LHCN-M2 (cell line): ENCODE measurements at places on chromosomes 7 and 10.

GRCh38 chr7:143492043-143492471 lies 14.4 kb downstream of the TAS2R41 start:
- DNase-seq: peak; percentile 78

GRCh38 chr7:129240119-129240820 lies 15.4 kb downstream of the AHCYL2 start:
- DNase-seq: no peak

- no peak for DNase-seq
These were observed 59.8 kb downstream of the LHFPL3 start for GRCh38 chr7:104388222-104388621.

- DNase-seq: no peak
These were observed 331.0 kb downstream of the PRPF18 start for GRCh38 chr10:13917791-13918190.

DNA sequence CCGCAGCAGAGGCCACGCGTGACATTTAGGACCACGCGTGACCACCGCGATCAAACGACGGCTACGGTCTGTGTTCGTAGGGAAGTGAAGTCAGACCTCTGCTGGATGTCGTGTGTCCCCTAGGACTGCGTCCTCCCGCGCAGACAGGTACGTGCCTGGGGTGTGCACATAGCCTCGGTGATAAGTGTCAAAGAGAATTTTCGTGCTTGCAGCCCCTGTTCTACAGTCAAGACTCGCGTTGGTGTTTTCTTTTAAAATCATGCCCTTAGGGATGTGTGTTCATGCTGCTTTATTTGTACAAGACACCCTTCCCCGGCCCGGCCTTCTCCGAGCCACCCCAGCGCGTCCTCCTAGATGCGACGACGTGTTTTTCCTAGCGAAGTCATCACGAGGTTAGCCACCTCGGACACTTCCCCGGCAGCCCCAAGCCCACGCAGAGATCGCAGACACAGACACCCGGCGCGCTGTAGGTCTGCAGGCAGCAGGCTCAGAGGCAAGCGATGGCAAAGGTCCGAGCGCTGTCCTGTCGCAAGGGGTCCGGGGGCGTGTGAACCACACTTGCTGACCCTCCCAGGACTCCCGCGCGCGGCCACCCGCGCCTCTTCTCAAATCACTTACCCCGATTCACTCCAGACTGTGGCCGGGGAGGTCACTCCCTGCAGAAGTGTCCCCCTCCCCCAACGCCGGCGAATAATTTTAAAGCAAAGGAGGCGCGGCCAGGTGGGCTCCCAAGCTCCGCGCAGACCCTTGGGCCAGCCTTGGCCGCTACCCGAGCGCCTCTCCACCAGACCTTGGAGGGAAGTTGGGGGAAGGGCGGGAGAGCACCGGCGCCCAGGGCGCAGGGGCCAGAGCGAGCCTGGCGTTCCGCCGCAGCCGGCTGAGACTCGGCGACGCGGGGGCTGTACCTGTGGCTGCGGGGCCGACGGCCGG lies 552 bp downstream of the MKX start:
- no peak for DNase-seq

DNA sequence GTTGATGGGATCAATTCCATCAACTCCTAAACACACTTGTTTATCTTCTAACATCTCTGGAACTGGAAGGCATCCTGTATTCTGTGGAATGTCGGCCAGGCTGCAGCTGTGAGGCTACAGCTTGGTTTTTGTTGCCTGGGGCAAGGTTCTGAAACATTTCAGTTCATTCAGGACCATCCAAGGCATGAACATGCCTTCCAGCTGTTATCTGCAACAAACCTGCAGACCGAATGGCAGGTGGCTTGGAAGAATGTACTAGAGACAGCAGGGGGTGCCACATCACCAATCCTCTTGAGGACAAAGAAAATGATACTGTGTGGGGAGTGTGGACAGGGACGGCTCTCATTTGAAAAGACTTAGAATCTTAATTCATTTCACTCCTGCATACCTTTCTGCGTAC lies 12.4 kb downstream of the PAPOLB start:
- peak; percentile 14 for DNase-seq

DNA sequence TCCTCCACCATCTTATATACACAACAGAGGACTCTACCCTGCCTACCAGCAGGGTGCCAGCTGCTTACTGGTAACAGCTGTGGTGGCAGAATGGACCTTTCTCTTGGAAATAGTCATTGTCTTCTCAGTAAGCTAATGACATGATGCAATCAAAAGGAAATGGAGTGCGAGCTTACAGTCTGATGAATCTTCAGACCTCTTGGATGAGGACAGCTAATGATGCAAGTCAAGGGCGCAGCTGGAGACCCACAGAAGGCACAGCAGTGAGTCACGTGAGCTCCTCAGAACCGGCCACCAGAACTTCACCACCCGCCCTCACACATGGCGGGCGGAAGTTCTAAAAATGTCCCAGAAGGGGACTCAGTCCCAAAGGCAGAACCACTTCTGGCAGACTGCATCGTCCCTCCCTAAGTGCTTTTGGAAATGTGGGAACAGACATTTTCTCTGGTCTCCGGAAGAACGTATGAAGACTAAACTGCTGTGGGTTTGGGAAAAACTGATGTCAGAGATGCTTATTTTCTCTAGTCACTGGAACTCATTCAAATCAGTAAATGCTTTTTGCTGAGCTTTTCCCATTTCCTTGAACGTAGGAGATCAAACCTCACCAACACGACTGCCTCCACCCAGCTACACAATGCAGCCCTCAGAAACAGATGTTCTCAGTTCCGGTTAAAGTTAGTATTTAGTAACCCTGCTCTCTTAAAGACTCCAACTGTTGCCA lies 96.4 kb downstream of the FAS start:
- peak; percentile 99 for DNase-seq

- DNase-seq: no peak
These were observed 14.6 kb downstream of the ITGB1 start for GRCh38 chr10:32943395-32943794.

DNA sequence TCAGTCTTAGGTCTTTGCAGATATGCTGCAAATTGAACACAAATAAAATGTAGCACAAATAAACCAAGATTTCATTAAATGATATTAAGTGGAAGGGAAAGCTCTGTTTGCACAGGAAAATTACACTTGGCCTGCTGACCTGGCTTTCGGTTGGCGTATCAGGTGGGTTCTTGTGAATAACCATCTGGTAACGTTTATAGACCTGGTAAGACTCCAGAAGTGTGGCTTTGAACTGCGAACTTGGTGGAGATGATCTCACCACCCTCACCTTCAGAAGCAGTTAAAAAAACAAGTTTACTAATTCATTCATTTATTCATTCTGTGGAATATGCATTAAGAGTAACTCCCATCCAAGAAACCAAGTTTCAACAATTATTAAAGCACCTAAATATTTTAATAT lies 28.1 kb downstream of the ATE1 start:
- no peak for DNase-seq

DNA sequence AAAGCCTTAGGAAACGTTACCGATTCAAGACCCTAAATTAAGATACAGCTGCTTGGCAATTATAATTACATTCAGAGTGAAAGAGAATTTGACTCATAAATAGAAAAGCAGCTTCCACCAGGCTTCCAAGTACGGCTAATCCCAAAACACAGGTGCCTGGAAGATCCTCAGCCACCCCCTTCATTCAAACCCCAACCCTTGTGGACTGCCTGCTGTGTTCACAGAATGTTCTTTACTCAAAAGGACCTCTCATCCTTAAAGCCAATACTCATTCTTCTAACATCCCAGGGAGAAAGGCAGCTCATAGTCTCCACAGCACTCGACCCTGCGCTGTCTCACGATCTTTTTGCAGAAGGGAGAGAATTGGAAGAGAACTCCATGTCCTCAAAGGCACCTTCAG lies 32.9 kb downstream of the RNF32 start:
- peak; percentile 48 for DNase-seq

DNA sequence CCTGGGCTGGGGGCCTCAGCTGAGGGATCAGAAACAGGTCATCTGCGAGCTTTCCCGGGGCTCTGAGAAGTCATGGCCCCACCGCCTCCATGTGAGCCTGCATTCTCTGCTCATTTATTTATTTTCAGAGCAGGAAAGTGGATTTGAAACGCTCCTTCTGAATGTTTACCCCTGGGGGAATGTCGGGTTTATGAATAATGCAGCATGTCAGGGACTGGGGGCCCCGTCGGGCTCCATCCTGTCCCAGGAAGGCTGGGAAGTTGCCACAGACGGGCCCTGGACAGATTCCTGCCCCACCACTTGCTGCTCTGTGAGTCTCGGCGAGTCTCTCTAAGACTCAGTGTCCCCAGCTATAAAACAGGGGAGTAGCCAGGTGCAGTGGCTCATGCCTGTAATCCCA lies 11.9 kb upstream of the GTF2IRD1 start:
- no peak for DNase-seq

DNA sequence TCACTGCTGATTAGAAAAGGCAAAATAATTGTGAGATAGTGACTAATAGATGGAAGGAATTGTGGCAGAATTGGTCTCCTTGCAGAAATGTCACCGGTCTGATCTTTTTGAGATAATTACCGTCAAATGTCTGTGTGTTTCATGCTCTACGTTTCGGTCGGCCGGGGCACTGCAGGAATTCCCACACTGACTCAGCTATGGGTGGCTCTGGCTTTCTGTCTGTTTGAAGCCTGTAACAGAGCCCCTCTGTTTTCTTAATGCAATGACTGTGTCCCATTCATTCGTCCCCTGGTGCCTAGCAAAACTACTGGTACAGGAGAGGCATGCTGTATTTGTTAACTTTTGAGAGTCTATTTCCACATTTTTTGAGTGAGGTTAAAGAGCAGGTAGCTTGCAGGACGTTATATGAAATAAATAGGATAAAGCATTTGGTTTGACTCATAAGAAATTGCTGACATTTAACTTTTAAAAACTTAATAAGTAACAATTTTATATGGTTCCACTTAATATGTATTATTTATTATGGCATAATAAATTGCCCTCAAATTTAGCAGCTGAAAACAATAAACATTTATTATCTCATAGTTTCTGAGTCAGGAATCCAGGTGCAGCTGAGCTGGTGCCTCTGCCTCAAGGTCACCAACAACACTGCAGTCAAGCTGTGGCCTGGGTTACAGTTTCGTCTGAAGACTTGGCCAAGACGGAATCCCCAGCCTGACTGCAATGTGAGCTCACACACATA lies 53.3 kb upstream of the CTBP2 start:
- DNase-seq: no peak

GRCh38 chr7:70785427-70785826 lies 346.5 kb upstream of the GALNT17 start:
- peak; percentile 7 for DNase-seq

GRCh38 chr7:47758546-47758945 lies 176.6 kb upstream of the TNS3 start:
- peak; percentile 84 for DNase-seq

- DNase-seq: peak; percentile 1
These were observed 26.3 kb upstream of the WDR11 start for GRCh38 chr10:120824881-120825309.

DNA sequence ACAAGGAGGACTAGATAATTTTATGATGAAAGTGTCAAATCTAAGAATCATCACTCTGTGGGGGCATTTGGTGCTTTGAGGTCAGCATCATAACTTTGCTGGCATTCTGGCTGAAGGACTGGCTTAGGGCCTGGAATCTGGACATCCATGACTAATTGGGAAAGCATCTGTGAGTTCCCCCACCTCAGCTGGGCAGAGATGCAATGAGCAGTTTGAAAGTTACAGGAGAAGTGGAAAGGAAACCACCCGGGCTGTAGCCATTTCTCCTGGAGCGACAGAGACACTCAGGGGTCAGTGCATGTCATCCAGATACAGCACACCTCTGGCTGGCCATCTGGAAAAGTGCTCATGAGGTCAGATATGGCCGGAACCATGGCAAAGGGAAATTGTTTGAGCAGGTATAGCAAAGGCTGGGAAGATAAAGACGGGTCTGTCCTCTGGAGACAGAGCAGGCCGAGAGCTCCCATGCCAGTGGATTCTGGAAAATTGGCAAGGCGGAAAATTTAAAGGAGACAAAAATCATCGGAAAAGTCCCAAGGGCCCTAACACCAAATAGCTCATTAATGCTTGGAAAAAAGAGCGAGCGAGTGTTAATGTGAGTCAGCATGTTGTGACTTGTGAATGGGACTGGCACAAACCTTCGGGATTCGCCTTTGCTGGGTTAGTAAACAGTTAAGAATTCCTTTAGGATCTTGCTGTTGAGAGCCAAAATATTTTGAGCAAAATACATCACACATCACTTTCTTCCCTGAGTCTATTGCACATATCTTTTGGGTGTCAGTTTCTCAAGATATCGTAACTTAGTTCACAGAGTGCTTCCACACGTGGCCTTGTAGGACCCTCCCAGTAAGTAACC lies 188.4 kb upstream of the AGK start:
- DNase-seq: peak; percentile 96

GRCh38 chr7:36652431-36652830 lies 71.9 kb downstream of the AOAH start:
- DNase-seq: peak; percentile 31

GRCh38 chr10:121069061-121069850 lies 218.1 kb downstream of the WDR11 start:
- no peak for DNase-seq

GRCh38 chr10:124742413-124743190 lies 1.6 kb downstream of the FAM53B start:
- peak; percentile 51 for DNase-seq
